ENCODE measurements at places on chromosomes 4 and X.

- DNase-seq, result no peak
Observed at GRCh38 chr4:16411501-16412085, 185.3 kb upstream of the TAPT1 start.

DNA sequence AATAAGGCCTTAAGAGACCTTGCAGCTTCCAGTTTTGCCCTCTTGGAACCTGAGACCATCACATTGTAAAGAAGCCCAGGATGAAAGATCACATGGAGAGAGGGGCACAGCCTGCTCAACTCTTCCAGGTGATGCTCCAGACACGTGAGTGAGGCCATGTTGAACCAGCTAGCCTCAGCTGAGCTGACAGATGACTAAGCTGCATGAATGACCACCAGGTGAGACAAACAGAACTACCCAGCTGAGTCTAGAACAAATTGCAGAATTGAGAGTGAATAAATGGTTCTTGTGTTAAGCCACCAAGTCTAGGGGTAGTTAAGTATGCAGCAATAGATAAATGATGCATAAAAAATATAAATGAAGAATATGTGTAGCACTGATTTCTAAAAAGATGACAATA lies 16.8 kb upstream of the GPR82 start:
- DNase-seq, result no peak

DNA sequence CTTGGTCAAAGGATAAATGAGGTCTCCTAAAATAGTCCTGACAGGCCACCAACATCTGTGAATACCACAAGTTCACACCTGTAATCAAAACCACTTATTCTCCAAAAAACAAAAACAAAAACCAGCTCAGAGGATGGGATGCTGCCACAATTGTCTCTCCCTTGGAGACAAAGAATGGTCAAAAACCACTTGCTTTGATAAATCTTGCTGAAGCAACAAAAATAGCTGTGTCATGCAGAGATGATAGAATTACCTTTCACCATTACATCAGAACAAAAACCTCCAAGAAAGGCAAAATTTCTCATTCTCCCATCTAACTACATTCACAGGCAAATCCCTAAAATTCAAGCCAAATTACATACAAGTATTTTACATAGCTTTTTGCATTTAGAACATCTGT lies 180.4 kb downstream of the MAML3 start:
- no peak for DNase-seq

DNA sequence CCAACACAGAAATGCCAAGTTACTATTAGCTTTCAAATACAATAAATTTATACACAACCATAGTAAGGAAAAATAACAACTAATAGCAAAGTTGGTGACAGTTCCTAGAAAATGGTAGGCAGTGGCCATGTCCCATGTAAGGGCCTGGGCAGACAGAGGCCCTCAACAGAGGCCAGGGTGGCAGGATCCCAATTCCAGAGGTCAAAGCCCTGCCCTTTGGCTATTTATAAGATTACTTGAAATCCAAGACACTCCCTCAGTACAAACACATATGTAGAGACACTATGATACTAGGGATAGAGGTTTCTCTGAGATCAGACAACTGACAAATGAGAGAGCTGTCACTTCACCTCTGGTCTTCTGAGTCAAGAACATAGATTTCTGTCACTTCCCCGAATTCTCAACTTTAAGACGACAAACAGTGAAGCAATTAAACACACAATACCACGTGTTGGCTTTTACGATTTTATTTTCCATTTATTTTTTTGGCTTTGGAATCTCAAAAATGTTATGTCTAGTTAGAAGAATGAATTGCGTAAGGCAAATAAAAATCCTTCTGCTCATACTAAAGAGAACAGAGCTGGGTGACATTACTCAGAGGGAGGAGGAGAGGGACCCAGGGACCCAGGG lies 16.3 kb upstream of the MAOB start:
- no peak for DNase-seq

DNA sequence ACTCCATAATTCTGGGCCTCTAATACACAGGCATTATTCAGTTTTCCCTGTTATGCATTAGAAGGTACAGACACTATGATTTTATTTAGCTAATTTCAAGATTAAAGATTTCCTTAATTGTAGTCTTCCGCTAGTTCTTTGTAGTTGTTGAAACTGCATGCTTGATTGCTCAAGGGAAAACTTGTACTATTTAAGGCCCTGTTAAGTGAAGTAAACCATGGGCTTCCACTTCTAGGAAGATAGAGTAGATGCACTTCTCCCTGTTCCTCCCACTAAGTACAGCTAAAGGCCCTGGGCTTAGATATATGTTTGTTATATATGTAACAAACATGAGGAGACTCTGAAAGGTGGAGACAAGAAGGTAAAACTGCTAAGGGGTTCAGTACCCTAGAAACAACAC lies 215.8 kb upstream of the LEF1 start:
- DNase-seq, result no peak

GRCh38 chr4:77433418-77433733 lies 172.2 kb upstream of the CXCL13 start:
- peak; percentile 50 for DNase-seq

GRCh38 chr4:148055844-148056243 lies 324.0 kb downstream of the ARHGAP10 start:
- no peak for DNase-seq

DNA sequence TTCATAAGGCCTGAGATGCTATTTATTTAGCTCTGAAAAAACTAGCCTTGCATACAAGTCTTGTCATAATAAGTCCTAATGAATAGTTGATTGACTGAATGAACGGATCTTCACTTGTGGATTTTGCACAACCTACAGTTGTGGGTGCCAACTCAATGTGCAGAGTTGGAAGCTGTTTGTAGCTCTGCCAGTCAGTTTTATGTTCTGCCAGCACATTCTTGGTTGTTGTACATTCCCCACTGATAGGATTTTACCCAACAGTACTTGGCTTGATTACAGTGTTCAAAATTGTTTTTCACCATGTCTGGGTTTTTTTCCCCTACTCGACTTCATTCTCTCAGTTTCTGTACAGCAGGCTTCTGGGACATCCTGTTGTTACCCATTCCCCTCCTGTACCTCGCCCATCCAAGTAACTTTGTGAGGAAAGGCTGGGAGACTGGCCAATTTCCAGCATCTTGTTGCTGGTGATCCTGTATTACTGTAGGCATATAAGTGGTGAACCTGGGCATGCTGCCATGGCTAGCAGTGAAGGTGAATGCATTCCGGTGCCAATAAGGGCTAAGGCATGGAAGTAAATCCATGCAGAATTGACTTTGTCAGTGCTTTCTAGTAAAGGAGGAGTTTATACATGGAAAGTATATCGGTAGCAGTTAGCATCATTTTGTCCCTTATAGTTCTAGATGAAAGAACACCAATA lies 22.8 kb downstream of the IL1RAPL1 start:
- DNase-seq, result no peak

DNA sequence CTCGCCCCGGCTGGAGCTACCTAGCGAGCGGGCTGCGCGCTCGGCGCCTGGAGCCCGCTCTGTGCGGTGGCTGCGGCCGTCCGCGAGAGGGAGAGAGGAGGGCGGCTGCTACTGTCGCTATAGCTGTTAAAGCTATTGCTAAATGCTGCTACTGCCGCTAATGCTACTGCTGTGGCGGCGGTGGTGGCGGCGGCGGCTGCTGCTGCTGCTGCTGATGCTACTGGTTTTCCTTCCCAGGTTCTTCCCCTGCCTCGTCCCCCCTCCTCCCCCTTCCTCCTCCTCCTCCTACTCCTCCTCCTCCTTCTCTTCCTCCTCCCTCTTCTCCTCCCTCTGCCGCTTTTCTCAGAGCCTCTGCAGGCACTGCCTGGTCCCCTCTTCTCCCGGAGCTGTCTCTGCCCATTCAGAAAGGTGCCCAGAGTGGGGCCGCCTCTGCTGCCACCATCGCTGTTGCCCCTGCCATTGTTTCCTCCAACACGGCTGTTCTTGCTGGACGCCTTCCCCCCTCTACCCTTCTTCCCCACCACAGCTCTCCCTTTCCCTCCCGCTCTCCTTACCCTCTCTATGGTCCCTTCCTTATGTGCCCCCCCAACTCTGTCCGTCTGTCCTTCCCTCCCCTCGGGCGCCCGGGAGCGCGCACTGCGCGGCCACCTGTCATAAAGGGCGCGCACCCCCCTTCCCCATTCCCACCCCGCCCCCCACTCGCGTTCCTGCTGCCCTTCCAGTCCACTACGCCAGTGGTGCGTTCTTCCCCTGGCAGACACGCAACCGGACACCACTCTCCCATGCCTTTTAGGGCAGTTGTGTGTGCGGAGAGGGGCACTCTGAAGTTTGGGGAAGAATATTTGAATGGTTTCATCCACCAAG lies at the start of gene NEXMIF:
Gene NEXMIF (minus strand): TSS at position 228 of the 864 bp plus-strand sequence.
- DNase-seq, result peak; percentile 55

- DNase-seq, result no peak
Observed at GRCh38 chrX:119398587-119398973, 556 bp upstream of the SLC25A43 start.

- no peak for DNase-seq
Observed at GRCh38 chr4:118759481-118759880, 74.3 kb downstream of the METTL14 start.

GRCh38 chr4:31655328-31655727 lies 935.2 kb downstream of the PCDH7 start:
- no peak for DNase-seq

GRCh38 chr4:4859325-4859798 lies at the start of gene MSX1:
TSS of gene MSX1 (plus strand) at chr4:4859665. CDS start at chr4:4859900, 235 bp downstream.
- peak; percentile 49 for DNase-seq

GRCh38 chr4:3311095-3311372 lies 18.2 kb downstream of the RGS12 start:
- DNase-seq, result no peak

GRCh38 chr4:3276986-3277385 lies 15.8 kb upstream of the RGS12 start:
- DNase-seq, result no peak

- DNase-seq, result no peak
Observed at GRCh38 chr4:142314686-142315085, 531.4 kb downstream of the INPP4B start.

DNA sequence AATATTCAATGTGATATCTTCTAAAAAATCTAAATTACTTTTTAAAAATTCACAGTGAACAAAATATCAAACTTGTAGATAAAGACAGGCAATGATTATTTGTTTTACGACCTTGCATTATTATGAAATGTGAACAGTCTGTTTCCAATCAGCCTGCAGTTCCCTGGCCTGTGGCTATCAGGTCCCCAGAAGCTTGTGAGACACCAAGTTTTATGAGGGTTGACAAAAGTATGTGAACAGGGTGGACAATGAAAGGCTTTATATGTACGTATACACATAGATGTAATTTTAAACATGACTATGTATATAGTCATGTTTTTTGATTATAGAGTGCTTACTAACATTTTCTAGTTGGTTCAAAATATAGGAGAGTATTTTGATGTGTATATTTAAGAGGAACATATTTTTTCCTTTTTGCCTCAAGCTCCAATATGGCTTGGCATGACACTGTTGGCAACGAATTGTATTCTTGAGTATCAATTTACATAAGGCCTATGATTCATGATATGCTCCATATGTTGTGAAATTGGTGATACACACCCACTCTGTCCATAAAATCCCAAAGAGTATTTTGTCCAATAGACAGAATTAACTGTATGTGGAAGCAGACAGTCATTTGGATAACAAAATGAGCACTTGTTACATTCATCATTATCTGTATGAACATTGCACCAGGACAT lies 55.7 kb downstream of the BTC start:
- no peak for DNase-seq

DNA sequence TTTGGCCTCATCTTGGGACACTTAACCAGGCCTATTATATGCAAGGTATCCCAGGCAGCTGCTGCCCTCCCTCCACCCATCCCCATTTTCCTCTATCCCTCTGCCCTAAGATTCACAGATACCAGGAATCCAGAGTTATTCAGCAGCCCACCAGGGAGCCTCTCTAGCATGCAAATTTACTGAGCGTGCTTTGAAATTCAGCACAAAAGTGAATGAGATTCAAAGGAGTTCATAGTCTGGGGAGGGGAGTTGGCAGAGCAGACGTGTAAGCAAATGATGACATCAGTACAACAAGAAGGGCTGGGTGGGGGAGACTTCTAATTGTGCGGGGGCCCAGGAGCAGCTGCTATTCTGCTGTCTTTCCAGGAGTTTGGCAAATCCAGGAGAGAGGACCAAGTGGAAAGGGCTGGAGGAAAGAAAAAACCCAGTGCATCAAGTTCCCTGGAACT lies 1.7 kb upstream of the MTM1 start:
- DNase-seq, result no peak

DNA sequence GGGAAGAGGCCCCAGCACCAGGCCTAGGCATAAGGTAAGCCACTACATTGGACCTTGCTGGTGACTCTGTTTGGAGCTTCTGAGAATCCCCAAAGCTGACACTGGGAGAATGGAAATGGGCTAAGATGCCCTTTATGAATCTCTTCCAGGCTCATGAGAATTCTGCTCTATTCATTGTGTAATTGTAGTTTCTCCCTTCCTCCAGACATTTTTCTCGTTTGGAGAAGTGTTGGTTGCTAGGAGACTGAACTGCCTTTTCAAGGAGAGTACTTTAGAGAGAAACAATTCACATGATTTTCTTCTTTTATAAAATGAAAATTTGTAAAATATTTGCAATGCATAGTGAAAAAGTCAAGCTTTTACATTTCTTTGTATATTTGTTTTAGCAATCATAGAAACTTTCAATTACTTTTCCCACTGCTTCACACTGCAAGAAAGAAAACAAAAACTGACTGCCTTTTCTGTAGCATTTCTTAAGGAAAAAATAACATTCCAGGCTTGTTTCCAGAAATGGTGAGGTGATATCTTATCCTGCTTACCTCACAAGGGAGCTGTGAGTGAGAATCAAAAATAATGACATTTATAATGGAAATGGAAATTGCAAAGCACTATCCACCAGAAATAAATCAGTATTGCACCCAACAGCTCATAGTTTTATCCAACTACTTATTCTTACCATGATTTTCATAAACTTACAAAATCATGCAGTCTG lies 24.9 kb upstream of the DCHS2 start:
- DNase-seq, result no peak

DNA sequence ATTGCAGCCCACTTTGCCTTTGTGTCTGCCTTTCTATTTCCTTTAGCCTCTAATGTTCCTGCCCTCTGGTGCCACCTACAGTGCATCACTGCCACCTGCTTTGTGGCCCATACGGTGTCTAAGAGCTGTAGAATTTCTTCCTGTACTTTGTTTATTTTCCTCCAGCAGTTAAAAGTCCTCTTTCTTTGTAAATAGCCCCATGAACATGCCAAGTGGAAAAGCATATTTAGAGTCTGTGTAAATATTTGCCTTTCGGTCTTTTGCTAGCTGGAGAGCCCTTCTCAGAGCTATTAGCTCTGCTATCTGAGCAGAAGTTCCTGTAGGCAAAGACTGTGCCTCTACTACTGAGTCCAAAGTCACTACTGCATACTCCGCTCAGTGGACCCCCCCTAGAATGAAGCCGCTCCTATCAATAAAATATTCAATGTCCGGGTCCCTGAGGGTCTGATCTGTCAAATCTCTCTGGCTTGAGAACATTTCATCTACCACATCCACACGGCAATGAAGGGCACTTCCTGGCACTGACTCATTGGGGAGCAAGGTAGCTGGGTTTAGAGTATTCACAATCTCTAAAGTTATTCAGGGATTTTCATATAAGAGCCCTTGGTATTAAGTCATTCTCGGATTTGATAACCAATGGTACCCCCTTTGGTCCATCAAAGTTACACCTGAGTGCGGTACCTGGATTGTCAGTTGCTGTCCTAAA lies 36.3 kb downstream of the SULT1E1 start:
- DNase-seq, result peak; percentile 63

Data from NCI-H1436 (cell line).